ENCODE measurements at places on chromosomes 7 and 10.

- peak; percentile 62 for DNase-seq
These were observed 136.6 kb downstream of the PTPN20 start for GRCh38 chr10:47047577-47048525.

DNA sequence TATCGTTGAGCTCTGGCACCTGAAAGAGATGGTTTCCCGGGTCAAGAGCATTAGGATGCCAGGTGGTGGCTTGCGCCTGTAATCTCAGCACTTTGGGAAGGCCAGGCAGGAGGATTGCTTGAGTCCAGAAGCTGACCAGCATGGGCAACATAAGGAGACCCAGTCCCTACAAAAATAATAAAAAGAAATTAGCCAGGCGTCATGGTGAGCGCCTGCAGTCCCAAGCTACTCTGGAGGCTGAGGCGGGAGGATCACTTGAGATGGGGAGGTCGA, 6.1 kb upstream of the KCP start:
- DNase-seq, result no peak

DNA sequence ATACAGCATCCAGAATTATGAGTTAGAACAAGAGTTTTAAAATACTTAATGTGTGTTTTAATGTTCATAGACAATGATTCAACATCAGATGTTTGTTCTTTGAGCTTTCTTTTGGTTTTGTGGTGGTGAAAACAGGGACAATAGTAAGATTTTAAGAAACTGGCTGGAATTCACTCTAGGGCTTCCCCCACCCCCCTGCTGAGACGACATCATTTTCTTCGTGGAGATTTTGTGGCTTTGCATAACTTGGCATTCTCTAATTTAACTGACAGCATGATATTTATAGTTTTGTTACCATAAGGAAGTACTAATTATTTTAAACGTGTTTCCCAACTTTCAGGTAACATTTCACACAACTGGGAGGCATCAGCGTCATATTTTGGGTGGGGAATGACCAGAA, 184.1 kb downstream of the BICC1 start:
- no peak for DNase-seq

GRCh38 chr10:103619424-103620351, 126.2 kb downstream of the NEURL1 start:
- DNase-seq, result no peak

DNA sequence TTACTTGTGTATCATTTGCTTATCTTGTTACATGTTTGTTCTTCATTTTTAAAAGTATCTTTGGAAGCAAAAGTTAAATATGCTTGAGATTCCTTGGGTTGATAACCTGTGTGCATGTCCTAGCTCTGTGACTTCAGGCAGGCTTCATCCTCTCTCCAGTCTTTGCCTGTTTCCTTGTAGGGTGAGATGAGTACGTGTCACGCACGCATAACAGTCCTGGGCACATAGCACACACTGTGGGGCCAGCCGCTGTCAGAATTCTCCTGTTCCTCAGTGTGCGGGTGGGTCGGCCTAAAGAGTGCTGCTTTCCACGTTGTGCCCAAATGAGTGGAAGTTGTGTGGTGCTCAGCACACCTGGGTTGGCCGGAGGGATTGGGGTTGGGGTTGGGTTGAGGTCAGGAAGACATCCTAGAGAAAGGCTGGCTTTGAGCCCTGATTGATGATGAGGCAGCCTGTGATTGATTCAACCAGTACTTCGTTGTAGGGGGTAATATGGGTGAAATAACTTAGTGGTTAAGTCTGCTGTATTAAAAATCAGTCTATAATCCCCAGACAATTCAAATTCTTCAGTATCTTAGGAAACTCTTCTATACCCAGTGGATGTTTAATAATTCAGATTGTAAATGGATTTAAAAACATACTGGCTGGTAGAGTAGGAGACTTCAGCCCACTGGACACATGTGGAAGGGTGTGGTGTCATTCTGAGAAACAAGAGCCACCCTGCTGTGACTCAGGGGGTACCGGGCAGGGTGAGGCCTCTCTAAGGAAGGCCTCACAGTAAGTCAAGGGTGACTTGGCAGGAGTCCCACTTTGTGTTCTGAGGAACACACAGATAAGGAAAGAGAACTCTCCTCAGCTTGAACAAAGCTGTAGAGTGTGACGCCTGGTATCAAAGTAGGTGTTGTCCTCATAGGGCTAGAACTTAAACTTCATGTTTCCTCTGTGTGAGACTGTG, 54.8 kb downstream of the DAGLB start:
- DNase-seq, result no peak

- no peak for DNase-seq
These were observed 112.8 kb downstream of the LARP4B start for GRCh38 chr10:818526-819220.

DNA sequence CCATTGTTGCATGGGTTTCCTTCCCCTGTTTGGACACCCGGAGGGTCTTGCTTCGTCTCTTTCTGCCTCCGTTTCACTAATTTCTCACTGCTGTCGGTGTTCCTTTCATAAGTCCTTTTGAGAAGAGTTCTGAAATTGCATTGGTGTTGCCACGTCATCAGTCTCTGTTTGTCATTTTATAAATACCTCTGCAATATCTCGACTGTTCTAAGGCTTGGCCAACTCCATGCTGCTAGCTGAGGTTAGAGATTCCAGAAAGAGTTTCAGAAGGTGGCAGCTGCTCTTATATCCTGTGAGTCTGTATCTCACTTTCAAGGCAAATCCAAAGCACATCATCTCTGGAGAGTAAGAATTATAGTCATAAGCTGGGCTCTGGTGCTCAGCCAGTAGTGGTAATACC, 148.0 kb upstream of the INSYN2A start:
- no peak for DNase-seq

DNA sequence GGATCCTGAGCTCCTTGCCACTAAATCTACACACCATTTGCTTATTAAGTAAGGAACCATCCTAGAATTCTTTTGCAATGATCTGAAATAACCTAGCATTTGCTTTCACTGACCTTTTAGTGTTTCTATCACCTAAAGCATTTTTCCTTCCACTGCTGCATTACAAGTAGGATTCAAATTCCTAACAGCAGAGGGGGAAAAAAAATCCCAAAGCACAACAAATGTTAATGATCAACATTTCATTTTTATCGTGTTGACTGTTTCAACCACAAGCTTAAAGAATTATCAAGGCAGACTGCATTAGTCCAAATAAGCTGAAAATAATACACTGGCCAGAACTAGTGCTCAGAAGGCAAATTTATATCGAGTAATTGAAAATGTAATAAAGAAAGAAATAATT, 174.7 kb upstream of the TCF7L2 start:
- DNase-seq, result no peak

- no peak for DNase-seq
These were observed 24.6 kb downstream of the WIPI2 start for GRCh38 chr7:5214641-5215040.
